ENCODE measurements at places on chromosomes 3 and 15. TPM values are rescaled to one million over a fixed set of nuclear protein-coding genes. Genes with fewer than 3 reads are reported as not detected.

DNA sequence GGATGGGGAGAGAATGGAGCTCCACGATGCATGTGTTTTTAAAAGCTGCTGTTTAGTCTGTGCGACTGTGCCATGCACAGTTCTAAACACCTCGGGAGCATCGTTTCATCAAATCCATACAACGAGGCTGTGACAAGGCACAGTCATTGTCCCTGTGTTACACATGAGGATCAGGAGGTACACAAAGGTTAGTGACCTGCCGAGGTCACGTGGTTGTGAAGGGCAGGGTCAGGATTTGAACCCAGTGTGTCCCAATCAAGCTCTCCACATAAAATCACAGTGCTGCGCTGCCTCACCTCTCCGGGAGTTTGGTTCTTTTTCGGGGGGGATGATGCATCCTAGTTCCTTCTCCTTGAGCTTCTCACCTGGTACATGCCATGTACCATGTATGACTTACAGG lies 18.7 kb upstream of the KIF23 start:
- no peak for DNase-seq

- DNase-seq, result no peak
Observed at GRCh38 chr15:25763331-25763751, 99.8 kb downstream of the ATP10A start.

Gene APEH
- total RNA-seq, result 113 TPM

GRCh38 chr15:29820394-29821154 lies 1.7 kb downstream of the TJP1 start:
- no peak for DNase-seq

- DNase-seq, result no peak
Observed at GRCh38 chr15:94125156-94125555, 106.2 kb upstream of the MCTP2 start.

DNA sequence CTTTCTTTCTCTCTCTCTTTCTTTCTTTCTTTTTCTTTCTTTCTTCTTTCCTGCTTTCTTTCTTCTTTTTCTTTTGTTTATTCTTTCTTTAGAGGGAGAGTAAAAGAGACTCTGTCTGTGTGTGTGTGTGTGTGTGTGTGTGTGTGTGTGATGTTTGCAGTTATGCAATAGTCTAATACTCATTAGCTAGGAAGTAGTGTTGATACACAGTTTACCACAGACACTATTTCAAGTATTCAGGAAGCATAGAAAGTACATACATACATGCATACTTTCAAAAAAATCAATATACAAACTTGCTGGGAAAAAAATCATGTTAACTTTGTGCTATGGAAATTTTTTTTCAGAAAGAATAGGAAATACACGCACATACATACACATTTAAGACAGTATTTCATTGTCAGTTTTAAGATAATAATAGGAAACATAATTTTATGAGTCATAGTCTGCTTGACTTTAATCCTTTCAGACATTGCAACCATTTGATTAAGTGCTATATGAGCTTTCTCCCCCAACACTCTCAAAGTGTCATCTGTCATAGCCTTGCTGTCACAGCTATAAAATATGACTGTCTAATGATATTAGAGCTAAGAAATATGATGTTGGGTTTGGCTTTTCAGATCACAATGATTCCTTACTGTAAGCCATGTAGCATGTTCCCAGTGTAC lies 74.9 kb upstream of the EPHA3 start:
- no peak for DNase-seq

DNA sequence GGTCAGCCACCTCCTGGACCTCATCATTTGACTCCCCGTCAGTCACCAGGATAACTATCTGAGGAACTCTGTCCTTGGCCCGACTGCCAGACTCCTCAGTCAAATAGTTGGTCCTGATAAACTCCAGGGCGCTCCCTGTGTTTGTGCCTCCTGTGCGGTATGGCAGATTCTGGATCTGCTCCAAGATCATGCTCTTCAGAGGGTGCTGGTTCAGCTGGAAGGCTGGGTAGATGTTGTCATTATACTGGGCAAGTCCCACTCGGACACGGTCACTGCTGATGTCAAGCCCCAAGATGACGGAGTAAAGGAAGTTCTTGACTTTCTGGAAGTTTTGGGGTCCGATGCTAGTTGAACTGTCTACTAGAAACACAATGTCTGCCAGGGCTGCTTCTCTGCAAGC lies 31.1 kb upstream of the CAPN7 start:
- DNase-seq, result no peak

Gene MAP6D1
- 1.9 TPM for total RNA-seq

DNA sequence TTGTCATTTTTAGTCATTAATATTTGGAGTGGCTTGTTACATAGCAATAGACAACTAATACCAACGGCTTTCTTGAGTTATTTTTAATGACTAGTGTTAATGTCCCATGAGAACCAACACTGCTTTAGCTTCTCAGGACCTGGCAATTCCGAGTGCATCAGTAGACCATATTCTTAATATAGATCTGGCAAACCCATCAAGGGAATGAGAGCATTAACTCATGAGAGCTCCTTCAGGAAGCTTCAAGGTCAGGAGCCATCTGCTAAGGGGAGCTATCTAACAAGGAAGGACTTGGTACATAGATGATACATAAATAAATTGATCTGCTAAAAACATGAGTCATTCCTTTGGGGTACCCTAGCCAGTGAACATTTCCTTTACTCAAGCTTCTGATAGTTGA lies 122.6 kb upstream of the EPHA3 start:
- no peak for DNase-seq

- DNase-seq, result no peak
Observed at GRCh38 chr3:34570916-34571705, 772.7 kb downstream of the PDCD6IP start.

- no peak for DNase-seq
Observed at GRCh38 chr3:40719660-40720287, 195.0 kb downstream of the ZNF621 start.

Gene TRAT1
- not detected for total RNA-seq

Gene PPP1R2
- total RNA-seq, result 62.5 TPM

Gene PIAS1
- total RNA-seq, result 47.0 TPM

DNA sequence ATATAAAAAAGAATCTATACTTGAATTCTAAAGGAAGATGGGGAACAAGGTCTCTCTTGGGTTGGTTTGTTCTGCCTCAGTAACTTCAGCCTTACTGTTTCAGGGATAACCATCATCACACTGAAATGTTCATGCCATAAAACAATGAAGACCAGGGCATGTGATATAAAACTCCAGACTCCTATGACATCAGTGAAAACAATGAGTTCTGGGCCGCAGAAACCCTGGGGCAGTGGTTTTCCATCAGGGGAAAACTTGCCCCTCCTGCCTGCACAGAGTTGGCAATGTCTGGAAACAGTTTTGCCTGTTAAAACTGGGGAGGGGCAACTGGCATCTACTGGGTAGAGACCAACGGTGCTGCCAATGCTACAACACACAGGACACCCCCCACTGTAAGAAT lies 46.8 kb downstream of the CA12 start:
- no peak for DNase-seq

GRCh38 chr3:116064646-116065045 lies 380.6 kb downstream of the LSAMP start:
- no peak for DNase-seq

- no peak for DNase-seq
Observed at GRCh38 chr15:40347559-40348473, 3.0 kb upstream of the PHGR1 start.

- no peak for DNase-seq
Observed at GRCh38 chr3:176428552-176428951, 768.7 kb downstream of the TBL1XR1 start.

DNA sequence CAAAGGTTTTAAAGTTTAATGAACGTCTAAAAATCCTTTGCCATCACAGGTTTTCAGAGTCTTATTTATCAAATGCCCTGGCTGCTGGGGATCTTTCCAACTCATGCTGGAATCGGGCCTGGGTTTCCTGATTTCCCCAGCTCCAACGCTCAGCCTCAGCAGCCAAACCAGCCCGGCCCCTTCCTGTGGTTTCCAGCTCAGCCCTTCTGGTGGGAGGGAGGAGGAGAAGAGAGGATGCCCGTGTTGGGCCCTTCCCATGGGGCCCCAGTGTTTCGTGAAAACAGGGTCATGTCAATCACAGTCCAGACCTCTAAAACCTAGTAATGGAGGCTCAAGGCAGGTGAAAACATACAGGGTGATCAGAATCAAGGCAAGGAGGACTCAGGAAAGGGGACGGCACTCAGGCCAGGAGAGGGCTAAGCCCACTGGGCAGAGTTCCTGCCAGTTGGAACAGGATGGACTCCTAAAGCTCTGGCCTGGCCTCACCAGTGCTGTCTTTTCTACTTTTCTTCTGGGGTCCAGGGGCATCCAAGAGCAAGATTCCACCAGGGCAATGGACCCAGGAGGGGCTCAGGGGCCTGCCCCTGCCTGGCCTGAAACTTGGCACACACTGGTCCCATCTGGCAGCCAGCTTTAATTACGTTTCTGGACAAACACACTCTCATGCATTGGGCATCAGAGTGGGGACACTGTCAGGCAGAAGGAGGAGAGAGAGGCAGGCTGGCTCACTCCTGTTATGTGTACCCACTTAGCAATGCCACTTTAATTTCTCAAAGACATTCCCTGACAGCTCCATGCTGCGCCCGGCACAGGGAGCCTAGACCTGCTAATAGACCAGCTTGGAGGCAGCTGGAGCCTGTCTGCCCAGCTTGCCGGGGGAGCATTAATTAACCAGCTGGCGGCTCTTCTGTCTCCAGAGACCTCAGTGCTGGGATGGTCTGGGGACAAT lies 194.6 kb downstream of the FAM43A start:
- DNase-seq, result no peak

Gene NOX5
- 0.09 TPM for total RNA-seq

- DNase-seq, result no peak
Observed at GRCh38 chr3:187041362-187042307, 97.7 kb downstream of the RPL39L start.

Gene SLC38A3
- total RNA-seq, result not detected

- DNase-seq, result no peak
Observed at GRCh38 chr15:71629781-71630474, 180.4 kb upstream of the NR2E3 start.

- no peak for DNase-seq
Observed at GRCh38 chr3:185270262-185270955, 16.6 kb upstream of the EHHADH start.

DNA sequence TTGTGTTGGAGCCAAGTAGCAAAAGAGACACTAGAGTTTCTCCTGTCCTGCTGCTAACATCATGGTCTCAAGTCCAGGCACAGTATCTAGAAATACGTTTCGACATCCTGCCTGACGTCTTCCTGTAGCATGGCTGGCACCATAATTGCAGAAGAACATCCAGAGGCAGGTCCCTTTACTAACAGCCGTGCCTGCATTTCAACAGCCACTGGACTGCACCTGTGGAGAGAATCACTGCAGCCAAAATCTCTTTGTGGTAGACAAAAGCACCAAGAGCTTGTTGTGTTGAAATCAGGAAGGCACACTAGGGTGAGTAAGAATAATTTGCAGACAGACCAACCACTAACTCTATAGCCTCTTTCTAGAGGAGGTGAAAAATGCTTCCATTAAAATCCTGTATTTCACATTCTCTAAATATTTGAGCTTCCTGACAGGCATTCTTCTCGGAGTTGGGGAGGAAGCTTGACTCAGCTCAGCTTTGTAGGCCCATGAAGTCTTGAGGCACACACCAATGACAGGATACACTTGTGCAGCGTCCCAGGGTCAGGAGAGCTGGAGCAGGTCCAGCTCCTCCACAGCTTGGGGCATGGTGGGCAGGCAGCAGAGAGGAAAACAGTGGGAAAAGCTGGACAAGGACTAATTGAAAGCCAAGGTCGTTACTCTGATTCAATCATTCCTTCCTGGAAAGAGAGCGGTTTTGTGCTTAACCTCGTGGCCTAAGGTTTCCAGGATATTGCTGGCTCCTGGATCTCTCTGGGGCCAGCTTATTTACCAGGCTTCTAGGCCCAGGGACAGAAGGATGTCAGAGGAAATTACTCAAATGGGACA lies 244.9 kb downstream of the FAM43A start:
- no peak for DNase-seq

GRCh38 chr3:17979252-17979651 lies 236.8 kb upstream of the TBC1D5 start:
- no peak for DNase-seq

DNA sequence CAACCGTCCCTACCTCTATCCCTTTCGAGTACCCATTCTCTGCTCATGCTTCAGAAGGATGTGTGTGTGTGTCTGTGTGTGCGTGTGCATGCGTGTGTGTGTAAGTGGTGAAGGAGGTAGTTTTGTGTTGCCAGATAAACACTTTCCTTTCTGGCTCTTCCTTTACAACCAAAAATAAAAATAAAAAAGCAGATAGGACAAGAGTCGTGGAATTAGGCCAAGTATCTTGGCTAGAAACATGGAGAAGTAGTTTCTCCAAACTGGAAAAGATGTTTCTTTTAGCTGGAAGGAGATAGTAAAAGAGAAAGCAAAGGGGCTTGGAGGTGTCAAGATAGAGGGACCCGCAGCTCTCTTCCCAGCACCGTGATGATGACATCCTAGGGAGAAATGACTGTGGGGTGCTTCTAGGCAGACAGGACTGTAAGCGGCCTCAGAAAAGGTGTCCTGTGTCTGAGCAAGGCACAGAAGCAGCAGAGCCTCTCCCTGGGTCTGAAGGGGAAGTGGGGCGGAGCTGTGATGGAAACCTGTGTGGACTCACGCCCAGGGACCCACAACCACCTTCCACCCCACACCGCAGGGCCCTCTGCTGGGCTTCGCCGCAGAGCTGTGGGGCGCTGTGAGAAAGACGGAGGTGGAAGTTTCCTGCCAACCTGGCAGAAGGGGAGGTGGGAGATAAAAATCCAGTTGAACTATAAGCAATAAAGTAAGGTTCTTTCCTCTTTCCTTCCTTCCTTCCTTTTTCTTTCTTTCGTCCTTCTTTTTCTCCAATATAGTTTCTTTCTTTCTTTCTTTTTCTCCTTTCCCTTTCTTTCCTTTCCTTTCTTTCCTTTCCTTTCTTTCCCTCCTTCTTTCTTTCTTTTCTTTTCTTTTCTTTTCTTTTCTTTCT lies 35.3 kb downstream of the MUC20 start:
- DNase-seq, result no peak

GRCh38 chr3:141261472-141262307 lies 30.1 kb downstream of the PXYLP1 start:
- DNase-seq, result no peak

Gene PXK
- total RNA-seq, result 81.3 TPM

DNA sequence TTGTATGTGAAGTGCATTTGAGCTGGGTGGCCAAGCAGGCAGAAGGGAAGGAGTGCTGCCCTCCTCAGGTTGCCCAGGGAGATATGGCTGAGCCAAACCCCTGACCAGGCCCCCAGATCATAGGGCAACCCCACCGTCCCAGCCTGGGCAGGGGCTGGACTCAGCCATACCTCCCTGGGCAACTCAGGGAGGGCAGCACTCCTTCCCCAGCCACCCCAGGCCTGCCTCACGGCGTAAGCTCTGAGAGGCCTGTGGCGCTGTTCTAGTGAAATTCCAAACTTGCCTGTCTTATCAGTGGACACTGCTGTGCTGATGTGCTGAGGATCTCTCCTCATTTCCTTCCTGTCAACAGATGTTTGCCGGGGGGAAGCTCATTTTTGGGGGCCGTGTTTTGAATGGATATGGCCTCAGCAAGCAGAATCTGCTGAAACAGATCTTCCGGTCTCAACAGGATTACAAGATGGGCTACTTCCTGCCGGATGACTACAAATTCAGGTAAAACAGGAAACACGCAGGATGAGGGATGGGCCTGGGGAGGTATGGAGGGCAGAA lies 57.6 kb upstream of the FGD5 start:
- no peak for DNase-seq

GRCh38 chr15:94250801-94251200 lies 19.4 kb downstream of the MCTP2 start:
- DNase-seq, result no peak
